Activated CD4-positive, alpha-beta T cell treated with anti-CD3 and anti-CD28 coated beads for 24 hours (primary cell): ENCODE measurements at places on chromosomes 7 and 10.

DNA sequence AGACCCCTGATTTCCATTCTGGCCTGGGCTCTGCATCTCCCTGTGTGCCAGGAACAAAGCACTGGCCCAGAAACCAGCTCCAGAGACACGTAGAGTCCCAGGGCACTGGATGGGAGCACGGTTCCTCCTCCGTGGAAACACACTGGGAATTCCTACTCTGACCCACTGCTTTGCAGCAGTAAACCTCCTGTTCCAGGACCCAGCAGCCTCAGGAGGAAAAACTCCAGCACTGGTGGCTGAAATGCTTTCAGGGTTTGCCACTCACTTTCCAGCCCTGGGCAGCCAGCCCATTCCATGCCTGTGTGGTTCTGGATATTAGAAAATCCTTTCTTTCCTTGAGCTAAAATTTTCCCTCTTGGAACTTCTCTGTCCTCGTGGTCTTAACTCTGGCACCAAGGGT is 58.0 kb downstream of the FAM171A1 start:
- DNase-seq, result no peak

- no peak for DNase-seq
These were observed 26.7 kb downstream of the HECW1 start for GRCh38 chr7:43139137-43139536.

DNA sequence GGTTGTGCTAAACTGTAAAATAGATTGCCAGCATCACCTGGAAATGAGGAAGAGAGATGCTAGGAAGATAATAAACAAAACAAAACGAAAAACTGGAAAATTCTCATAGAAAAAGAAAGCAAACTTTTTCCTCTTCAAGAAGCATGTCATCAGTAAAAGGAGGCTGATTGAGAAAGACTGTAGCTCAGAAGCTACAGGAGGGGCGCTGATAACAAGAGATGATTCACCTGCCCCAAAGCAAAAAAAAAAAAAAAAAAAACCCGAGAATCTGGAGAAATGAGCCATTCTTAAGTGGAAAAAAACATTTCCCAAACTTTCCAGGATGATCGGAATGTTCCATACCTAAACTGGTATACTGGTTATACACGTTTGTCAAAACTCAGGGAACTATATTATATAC is 130.5 kb upstream of the C1QL3 start:
- no peak for DNase-seq

GRCh38 chr10:113335592-113335991 is 217.3 kb upstream of the HABP2 start:
- no peak for DNase-seq

GRCh38 chr10:110643653-110644597 is at the start of gene RBM20:
RBM20 (plus strand) TSS chr10:110644336; CDS start chr10:110644455, 119 bp downstream.
- no peak for DNase-seq

- DNase-seq, result no peak
These were observed 838.6 kb upstream of the SORCS1 start for GRCh38 chr10:108003061-108003460.

DNA sequence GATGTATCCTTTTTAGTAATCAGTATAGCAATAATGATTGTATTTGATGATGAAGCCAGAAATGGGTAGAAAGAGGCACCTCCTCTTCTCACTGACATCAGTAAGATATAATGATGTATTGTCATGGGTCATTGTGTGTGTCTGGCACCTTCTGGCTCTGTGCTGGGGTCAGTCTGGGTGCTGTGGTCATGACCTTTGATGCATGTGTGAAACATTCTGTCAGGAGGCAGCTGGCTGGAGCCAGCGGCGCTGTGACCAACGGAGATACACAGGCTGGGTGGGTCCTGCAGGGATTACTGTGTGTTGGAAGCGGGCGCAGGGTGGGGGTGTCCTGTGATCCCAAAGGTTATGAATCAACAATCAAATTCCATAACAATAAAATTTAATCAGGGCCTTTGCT is 35.2 kb downstream of the EEPD1 start:
- DNase-seq, result no peak

DNA sequence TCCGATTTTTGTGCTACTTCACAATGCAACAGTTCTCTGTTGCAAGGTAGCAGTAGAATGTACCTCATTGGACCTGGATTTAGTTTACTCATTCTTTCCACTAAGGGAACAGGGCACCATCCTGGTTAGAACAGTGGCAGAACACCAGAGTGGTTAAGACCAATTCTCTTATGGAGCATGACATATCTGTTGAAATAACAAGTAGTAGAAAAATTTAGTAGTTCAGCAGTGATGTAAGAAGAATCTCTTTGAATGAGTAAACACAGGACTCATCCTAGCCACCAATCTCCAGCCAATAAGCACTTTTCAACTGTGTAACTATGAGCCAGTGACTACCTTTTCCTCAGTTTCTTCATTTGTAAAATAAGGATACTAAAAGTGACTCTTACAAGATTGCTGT is 2.4 kb downstream of the ANKRD22 start:
- DNase-seq, result no peak
